T-helper 17 cell (primary cell): ENCODE measurements at places on chromosomes 4 and X.
A peak's percentile ranks its signal among the peaks of the same experiment; 100 is the strongest.

- no peak for DNase-seq
Measured at GRCh38 chr4:184386271-184386781, 88.0 kb downstream of the IRF2 start.

- no peak for DNase-seq
Measured at GRCh38 chr4:83054928-83055327, 19.9 kb downstream of the COPS4 start.

DNA sequence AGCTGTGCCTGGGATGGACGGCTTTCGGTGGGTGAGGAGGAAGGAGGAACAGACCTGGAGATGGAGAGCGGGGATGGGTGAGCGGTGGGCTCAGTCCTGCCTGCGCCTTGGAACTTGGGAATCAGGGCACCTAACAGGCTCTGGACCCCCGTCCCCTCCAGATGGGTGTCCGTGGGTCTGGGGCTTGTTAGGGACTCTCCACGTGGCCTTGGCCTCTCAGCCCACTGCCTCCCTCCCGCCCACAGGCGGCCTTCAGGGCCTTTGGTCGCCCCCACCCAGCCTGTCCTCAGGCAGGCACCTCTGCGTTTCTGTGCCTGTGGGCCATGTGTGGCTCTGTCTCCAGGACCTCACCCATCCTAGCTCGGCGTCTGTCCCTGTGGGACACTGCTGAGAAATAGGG, 29.0 kb downstream of the TRMT44 start:
- DNase-seq, result no peak

- DNase-seq, result no peak
Measured at GRCh38 chr4:36285784-36286480, 4.5 kb downstream of the DTHD1 start.

GRCh38 chr4:83062739-83063138, 27.8 kb downstream of the COPS4 start:
- DNase-seq, result no peak

GRCh38 chr4:3292571-3293400, at the start of gene RGS12:
Gene RGS12 (plus strand): TSS chr4:3293021. CDS start chr4:3316171, 23,150 bp downstream.
- peak; percentile 86 for DNase-seq

- no peak for DNase-seq
Measured at GRCh38 chr4:6779667-6780565, 2.6 kb upstream of the KIAA0232 start.

DNA sequence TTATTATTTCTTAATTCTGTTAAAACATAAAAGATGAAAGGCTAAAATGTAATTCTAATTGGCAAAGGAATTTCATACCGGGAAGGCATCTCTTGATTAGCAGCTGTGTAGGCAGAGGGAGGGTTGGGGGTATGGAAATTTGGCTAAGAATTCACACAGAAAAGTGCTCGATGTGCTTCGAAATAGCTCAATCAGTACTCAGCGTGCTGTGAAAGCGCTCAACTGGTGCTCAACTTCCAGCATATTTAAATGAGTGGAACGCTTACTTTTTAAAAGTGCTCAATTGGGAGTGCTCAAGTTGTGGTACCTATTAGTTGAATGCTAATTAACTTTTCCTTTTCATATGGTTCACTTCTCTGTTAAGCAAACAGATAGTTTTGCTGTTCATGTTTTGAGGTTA, 695.9 kb upstream of the ATOH1 start:
- no peak for DNase-seq

DNA sequence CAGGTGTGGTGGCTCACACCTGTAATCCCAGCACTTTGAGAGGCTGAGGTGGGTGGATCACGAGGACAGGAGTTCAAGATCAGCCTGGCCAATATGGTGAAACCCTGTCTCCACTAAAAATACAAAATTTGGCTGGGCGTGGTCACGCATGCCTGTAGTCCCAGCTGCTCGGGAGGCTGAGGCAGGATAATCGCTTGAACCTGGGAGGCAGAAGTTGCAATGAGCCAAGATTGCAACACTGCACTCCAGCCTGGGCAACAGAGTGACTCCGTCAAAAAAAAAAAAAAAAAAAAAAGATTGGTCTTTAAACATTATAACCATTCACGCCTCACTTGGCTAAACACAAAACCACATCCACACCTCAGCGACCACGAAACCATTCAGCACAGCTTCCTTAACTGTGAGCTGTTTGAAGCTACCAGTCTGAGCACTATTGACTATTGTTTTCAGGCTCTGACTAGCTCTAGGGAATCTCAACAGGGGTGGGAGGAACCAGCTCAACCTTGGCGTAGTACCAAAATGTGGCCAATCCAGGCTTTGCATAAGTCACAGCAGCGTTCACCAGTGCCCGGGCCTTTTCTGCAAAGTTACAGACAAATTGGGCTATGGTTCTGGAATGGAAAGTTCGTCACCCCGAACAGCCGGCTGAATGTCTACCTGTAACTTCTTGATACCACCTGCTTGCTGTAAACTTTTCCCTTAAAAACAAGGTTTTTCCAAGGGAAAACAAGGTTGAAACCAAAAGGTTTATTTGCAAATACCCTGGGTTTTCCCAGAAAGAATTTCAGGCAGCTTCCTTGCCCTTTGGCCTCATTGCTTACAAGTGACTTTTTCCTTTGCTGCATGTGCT, 73.6 kb upstream of the DHX15 start:
- no peak for DNase-seq
